Esophagus squamous epithelium (tissue), 5 donors: ENCODE measurements at places on chromosomes 16 and 17. TPM values are rescaled to one million over a fixed set of nuclear protein-coding genes. Genes with fewer than 3 reads are reported as not detected.

DNA sequence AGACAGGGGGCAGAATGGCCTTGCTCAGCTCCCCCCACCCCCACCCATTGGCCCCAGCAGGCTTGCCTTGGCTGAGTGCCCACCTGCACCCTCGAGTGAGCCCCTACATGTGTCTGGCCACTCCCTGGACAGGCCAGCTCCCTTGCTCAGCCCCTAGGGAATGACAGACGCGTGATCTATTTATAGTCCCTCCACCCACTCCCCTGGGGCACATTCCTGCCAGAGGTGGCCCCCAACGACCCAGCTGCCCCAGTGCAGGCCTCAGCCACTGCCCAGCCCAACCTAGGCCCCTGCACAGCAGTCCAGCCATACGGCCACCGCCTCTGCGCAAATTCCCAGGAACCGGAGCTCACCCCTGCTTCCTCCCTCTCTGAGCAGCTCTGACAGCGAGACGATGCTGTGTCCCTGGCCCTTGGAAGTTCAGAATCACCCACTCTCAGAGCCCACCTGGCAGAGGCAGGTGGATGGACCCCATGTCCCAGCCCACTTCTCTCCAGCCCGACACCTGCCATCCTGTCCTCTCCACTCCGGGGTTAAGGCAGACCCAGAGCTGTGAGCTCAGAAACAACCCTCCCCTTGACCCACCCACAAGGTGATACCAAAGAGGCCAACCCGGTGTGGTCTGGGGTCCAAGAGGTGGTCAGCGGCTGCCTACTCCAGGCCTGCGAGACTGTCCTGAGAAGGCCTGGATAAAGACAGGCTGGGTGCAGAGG is 11.5 kb upstream of the P2RX1 start:
- no peak for DNase-seq

GRCh38 chr17:14330492-14330962 is 29.6 kb downstream of the HS3ST3B1 start:
- DNase-seq, result no peak

DNA sequence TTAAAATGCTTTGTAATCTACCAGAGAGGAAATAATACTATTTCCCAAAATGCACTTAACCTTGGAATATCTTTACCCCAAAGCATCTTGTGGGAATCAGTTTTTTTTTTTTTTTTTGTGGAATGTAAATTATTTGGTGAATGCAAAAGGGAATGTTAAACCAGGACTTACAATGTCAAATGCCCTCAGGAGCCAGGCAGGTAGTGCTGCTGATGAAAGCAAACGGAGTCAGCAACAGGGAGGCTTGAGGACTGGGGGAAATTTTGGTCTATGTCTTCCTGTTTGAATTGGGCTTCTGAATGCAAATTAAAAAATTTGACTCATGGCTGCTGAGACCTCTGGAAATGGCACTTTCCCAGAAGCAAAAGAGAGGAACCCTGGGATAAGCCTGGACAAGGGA is 96.5 kb upstream of the NLRP1 start:
- DNase-seq, result no peak

Gene RAMP2
- total RNA-seq, result 11.8 TPM
